ENCODE measurements at places on chromosomes 1 and 21.
A peak's percentile ranks its signal among the peaks of the same experiment; 100 is the strongest.

GRCh38 chr1:188735567-188735966 is 1742.1 kb downstream of the BRINP3 start:
- DNase-seq = no peak

GRCh38 chr1:101004061-101004460 is 21.5 kb downstream of the DPH5 start:
- DNase-seq = no peak

- DNase-seq = no peak
Observed at GRCh38 chr1:161114556-161114955, 3.3 kb downstream of the PFDN2 start.

- peak; percentile 30 for DNase-seq
Observed at GRCh38 chr1:160436966-160437365, 36.6 kb downstream of the VANGL2 start.

DNA sequence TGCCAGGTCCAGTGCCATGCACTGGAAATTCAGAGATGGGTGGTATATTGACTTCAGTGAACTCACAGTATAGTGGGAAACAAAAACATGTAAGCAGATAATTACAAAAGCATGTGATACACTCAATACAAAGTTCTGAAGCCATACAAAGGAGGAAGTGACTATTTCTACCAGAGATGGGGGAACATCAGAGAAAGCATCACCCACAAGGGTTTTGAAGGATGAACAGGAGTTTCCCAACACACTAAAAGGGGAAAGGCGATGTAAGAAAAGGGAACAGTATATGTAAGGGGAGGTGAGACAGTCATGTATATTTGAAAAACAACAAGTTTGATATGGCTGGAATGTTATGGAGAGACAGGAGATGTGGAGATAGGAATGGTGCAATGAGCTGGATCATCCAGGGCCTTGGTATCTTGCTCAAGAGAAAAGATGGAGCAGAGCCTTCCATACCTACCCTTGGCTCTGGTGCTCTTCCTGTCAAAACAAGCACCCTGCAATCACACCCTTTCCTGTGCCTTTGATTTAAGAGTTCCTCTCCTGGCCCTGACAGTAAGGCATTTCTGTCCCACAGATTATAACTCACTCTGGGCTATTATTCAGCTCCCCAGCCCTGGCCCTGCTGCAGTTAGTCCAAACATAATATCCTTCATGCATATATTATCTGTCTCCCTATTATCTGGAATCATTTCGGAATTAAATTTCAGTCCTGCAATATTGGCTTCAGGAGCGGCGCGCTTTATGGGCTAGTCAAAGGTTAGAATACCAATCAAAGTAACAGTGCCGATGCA is 60.5 kb downstream of the DMAP1 start:
- DNase-seq = no peak
